ENCODE measurements at places on chromosomes 5 and 9. TPM values are rescaled to one million over a fixed set of nuclear protein-coding genes. Genes with fewer than 3 reads are reported as not detected.

Gene RMI1
- total RNA-seq = 3.9 TPM

Gene DIRAS2
- total RNA-seq = not detected

DNA sequence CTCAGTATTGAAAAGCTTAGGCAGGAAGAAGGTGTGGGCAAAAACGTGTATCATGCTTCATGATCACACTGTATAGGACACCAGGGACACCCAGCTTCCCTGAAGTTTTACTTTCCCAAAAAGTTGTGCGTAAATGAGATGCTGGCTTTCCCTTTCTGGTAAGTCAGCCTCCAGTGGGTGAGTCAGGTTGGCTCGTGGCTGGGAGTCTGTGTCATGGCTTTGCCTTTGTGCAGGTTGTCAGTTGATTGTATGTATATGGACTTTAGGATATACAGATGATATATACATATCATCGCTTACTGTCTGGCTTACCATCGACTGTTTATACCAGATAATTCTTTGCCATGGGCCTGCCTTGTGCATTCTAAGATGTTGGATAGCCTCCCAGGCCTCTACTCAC lies 34.2 kb downstream of the ADRB2 start:
- DNase-seq = no peak

GRCh38 chr5:139182528-139183296 lies 15.5 kb downstream of the SIL1 start:
- no peak for DNase-seq

DNA sequence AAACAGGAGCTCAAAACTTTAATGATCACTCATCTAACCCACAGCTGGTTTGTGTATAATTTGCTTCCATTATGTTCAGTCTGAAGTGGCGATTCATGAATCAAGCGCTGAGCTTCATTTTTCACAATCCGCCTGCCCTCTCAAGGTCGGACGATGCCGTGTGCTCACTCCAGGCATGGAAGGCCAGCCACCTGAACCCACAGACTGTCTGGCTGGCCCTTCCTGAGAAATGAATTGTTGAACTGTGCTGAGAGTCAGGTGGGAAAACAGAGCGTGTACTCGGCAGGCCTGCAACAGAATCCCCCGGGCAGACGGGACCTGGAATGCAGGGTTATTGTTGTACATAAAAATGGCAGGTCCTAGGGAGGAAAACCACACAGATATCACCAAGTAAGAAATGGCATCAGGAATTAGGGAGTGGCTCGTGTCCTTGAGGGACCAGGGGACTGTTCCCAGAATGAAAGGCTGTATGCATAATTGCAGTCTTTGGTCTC lies 375.7 kb downstream of the IRX2 start:
- no peak for DNase-seq

GRCh38 chr5:42360616-42361314 lies 62.5 kb upstream of the GHR start:
- no peak for DNase-seq

DNA sequence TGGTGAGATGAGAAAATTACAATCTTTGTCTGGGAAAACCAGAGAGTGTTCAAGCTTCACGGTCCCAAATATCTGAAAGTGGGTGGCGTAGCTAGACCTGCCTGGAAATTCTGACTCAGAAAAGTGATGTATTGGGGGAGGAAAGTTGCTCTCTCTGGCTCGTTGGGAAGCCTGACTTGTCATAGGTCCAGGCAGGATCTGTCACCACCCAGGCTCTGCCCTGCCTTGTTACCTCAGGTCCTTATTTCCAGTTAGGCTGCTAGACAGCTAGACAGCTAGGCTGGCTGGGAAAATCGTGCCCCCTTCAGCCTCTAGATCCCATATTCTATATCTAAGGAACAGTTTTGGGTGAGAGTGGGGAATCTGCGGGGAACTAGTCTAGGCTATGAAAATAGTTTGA lies 41.0 kb upstream of the HCN1 start:
- no peak for DNase-seq

DNA sequence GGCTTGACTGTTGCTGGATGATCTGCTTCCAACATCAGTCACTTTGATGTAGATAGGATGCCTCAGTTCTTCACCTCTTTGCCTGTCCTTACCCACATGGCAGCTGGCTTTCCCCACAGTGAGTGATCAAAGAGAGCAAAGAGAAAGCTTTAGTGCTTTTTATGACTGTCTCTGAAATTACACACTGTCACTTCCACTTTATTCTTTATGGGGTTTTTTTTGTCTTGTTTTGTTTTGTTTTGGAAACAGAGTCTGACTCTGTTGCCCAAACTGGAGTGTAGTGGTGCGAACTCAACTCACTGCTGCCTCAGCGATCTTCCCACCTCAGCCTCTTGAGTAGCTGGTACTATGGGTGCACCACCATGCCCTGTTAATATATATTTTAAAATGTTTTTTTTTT lies 32.4 kb upstream of the C5orf24 start:
- no peak for DNase-seq

All from gastrocnemius medialis (tissue), 4 donors.